ENCODE measurements at places on chromosomes 5 and 9.

GRCh38 chr9:89793124-89793495 lies 188.3 kb downstream of the GADD45G start:
- no peak for DNase-seq

GRCh38 chr9:107541523-107541922 lies 52.0 kb upstream of the KLF4 start:
- no peak for DNase-seq

DNA sequence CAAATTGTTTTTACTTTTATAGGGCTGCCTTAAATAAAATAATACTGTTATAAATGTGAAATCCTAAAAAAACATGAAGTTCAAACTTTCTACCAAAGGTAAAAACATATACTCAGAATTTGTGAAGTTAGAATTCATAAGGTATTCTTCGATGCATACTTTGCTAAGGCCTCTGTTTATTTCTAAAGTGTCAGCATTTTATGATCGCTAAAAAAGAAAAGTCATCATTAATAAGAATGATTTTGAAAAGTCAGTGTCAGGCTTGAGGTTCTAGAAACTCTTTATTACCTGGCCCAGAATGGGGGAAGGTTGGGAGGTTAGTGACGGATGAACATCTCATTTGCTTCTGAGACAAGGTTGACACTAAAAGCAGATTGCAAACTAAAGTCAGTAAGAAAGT lies 26.2 kb upstream of the NADK2 start:
- no peak for DNase-seq

- DNase-seq, result peak; percentile 34
Observed at GRCh38 chr5:59473611-59474010, 419.9 kb downstream of the PDE4D start.

GRCh38 chr5:144042156-144042555 lies 128.3 kb downstream of the YIPF5 start:
- DNase-seq, result no peak

DNA sequence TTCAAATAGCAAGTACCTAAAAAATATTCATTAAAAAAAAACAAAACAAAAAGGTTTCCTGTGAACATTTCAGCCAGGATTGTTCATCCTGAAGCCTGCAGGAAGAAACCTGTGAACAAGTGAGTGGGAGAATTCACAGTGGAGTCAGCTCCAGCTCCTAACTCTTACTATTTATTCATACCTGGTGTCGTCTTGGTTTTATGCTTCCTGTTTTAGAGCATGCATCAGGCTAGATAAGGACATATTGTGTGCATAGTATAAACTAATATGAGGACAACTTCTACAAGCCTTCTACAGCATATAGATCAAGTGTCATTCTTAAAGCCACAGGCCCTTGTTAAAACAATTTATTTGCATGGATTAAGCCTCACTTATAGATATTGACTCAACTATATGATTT lies 169.9 kb downstream of the EFNA5 start:
- DNase-seq, result no peak

- DNase-seq, result no peak
Observed at GRCh38 chr5:44884036-44884435, 75.3 kb downstream of the MRPS30 start.

- no peak for DNase-seq
Observed at GRCh38 chr5:51678330-51678729, 295.1 kb downstream of the ISL1 start.

DNA sequence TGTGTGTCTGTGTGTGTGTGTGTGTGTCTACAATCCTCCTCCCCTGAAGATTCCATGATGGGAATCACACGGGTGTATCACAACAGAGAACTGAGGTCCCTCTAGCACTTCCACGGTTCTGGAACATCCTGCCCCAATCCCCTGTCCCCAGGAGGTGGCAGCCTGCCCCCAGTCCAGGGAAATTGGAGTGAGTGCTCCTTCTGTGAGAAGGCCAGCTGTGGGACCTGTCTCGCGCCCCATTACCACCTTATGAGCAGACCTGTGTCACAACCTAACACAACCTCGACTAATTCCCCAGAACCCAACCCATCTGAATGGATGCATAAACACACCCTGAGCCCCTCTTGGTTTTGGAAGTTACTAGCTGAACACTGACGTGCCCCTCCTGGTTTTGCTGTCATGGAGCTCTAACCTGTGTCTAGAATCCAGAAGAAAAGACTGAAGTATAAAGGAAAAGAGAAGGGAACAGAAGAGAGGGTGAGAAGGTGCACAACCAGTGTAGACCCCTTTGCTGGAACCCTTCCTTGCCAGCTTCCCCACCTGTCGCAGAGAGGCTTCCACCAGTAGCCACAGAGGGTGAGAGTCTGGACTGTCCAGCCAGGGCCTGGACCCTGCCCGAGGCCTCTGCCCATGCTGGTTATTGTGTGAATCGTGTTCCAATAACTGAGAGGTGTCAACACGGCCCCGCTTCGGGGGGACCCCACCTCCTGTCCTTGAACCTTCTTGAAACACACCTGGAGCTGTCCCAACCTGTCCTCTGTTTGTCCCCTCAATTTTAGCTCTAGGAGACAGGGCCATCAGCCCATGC lies 3.4 kb downstream of the BTNL9 start:
- DNase-seq, result no peak

DNA sequence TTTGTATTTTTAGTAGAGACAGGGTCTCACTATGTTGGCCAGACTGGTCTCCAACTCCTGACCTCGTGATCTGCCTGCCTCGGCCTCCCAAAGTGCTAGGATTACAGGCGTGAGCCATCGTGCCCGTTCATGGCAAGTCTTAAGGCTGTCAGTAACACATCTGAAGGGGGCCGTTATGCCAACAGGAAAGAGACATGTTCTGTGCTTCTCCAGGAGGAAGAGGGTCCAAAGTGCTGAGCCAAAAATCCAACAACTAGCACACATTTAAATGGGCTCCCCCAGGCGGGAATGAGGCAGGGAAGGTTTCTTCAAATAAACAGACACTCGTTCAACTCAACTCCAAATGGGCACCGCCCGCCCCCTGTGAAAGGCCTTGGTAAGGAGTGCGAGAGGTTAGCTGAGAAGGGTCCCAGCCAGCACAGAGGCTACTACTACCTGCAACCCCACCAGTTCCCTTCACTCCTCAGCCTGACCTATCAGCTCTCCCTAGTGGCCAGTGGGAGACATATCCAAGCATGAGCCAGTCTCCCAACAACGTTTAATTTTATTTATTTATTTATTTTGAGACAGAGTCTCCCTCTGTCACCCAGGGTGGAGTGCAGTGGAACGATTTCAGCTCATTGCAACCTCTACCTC lies 84.1 kb upstream of the DMRT1 start:
- DNase-seq, result no peak

GRCh38 chr9:270657-271237 lies 56.1 kb downstream of the DOCK8 start:
- DNase-seq, result no peak

DNA sequence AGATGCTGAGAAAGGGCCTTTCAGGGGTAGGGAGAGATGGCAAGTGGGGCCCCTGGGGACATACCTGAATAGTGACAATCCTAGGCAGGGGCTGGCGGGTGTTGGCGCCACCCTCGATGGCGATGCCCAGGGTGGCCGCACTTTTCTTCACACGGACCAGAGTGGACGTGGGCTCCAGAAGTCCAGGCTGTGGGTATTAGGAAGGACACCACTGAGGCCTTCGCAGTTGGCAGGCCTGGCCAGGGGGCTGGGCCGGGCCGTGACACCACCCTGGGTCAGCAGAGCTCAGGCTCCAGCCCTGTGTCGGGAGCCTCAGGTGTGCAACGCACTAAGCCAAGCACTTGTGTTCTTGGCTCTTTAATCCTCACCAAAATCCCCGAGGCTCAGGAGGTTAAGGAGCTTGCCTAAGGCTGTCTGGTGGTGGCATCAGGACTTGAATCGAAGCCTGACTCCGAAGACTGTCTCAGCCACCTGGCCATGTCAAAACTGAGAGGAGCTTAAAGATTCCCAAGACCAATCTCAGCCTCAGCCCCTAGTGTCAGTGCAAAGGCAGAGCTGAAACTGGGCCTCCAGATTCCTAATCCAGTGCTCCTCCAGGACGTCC lies 15.5 kb upstream of the AKNA start:
- no peak for DNase-seq

DNA sequence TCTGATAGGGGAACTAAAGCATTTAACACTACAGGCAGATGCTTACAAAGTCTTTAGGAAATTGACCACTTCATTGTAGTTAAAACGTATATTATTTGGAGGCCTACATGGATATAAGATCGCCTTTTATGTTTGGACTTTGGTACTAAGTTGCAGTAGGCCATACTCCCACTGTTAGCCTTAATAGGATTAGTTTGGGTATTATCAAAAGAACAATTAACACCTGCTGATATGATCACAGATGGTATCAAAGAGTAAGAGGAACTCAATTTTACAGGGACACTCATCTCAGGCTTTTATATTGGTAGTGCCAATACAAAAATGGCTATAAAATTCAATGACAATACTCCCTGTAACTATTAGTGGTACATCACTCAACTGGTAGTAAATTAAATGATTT lies 1183.0 kb downstream of the MAT2B start:
- no peak for DNase-seq

DNA sequence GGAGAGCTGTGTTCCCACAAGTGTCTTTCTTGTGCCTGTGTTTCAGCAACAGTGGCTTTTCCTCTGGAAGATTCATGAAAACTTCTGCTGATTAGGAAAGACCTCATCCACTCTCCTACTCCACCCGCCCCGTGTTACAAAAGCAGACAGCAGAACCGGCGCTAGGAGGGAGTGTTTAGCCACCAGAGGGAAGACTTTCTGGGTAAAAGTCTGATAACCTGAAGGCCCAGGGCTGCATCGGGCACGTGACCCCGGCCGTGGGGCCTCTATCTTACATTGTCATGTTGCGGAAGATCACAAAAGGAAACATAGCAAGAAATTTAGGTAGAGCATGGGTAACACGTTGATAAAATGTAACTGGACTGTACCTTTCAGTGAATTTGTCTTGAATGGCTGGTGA lies 32.0 kb upstream of the DMRT2 start:
- DNase-seq, result no peak

GRCh38 chr5:78698191-78698791 lies 49.7 kb upstream of the LHFPL2 start:
- no peak for DNase-seq

GRCh38 chr5:36777105-36777757 lies 99.3 kb upstream of the NIPBL start:
- DNase-seq, result no peak

- DNase-seq, result no peak
Observed at GRCh38 chr9:3567988-3568387, 42.2 kb upstream of the RFX3 start.

GRCh38 chr9:90631964-90632363 lies 10.7 kb downstream of the DIRAS2 start:
- no peak for DNase-seq

- DNase-seq, result no peak
Observed at GRCh38 chr5:135559354-135559753, 19.4 kb downstream of the CXCL14 start.

- DNase-seq, result peak; percentile 25
Observed at GRCh38 chr9:81772144-81772543, 82.8 kb upstream of the TLE1 start.

DNA sequence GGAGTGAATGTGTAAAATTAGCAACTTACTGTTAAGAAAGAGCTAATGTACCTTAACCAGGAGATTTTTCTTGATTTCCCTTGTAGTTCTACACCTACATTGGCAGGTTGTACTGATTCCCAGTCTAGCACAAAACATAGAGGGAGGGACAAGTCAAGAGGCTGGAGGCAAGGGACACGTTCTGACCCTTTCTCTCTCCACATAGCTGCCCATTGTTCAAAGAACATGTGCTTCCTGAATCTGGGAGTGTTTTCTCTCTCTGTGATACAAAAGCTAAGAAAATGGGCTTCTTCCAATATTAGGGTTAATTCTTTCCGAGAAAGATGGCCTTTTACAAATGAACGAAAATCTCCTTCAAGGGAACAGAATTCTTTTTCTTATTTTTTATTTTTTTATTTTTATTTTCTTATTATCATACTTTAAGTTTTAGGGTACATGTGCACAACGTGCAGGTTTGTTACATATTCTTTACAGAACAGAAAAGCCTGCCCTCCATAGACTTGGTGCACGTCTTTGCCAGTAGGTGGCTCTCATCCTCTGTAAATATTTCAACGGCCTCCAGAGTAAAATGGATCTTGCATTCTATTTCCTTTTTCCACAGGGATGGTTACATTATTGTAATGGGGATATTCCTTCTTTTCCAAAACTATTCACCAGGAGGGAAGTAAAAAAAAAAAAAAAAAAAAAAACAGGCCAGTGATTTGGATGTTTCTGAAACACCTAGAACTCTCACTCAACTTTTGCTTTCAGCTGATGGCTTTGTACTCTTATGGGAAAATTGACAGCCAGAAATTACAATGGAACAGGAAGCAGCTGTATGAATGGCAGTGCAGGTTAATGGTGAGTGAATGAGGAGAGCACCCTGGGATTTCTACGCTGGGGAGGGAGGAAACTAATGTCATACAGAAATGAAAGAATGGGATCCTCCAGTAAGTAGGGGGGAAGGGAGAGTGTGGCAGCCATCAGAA lies 13.1 kb upstream of the IFNA5 start:
- no peak for DNase-seq

GRCh38 chr5:6730807-6731206 lies 17.6 kb downstream of the TENT4A start:
- DNase-seq, result no peak

- DNase-seq, result no peak
Observed at GRCh38 chr5:124979251-124979650, 232.8 kb upstream of the ZNF608 start.

GRCh38 chr5:133423011-133423617 lies 189.2 kb downstream of the FSTL4 start:
- no peak for DNase-seq

- DNase-seq, result no peak
Observed at GRCh38 chr5:151085517-151086041, 4.7 kb upstream of the TNIP1 start.

DNA sequence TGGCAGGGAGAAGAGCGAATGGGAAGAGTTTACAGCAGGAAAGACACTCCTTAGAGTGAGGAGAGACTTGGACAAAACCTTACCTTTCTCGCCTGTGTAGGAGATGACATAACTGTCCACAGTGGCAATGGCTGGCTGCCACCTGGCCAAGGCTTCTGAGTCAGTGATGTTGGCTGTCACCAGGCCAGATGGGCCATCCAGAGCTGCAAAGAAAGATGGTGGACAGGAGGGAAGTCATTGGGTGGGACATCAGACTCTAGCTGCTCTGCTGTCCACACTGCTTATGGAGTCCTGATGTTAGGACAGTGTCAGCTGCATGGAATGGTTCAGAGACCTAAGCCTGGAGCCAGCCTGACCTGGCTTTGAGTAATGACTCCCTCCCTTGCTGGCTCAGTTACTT lies 79.8 kb downstream of the TNC start:
- DNase-seq, result no peak

DNA sequence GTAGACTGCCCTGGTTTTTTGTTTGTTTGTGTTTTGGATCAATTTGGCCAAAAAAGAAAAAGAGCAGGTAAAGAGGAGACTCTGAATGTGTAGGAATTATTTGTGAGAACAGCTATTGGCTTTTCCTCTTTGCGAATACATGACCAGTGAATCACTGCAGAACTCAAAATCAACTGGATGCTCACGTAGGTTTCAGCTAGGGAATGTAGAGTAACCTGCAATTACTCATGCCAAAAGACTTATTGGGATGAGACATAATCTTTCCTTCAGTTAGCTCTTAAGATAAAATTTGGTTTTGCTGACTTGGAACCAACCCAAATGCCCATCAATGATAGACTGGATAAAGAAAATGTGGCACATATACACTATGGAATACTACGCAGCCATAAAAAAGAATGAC lies 348.0 kb downstream of the NPR3 start:
- no peak for DNase-seq

- no peak for DNase-seq
Observed at GRCh38 chr5:143274952-143275351, 128.5 kb downstream of the NR3C1 start.

- no peak for DNase-seq
Observed at GRCh38 chr9:136107155-136107952, 11.3 kb downstream of the TMEM250 start.
